NCI-H446 (cell line): ENCODE measurements at places on chromosomes 6 and 20.
A peak's percentile ranks its signal among the peaks of the same experiment; 100 is the strongest.

GRCh38 chr6:35850208-35850607 is 45.1 kb downstream of the LHFPL5 start:
- no peak for DNase-seq

DNA sequence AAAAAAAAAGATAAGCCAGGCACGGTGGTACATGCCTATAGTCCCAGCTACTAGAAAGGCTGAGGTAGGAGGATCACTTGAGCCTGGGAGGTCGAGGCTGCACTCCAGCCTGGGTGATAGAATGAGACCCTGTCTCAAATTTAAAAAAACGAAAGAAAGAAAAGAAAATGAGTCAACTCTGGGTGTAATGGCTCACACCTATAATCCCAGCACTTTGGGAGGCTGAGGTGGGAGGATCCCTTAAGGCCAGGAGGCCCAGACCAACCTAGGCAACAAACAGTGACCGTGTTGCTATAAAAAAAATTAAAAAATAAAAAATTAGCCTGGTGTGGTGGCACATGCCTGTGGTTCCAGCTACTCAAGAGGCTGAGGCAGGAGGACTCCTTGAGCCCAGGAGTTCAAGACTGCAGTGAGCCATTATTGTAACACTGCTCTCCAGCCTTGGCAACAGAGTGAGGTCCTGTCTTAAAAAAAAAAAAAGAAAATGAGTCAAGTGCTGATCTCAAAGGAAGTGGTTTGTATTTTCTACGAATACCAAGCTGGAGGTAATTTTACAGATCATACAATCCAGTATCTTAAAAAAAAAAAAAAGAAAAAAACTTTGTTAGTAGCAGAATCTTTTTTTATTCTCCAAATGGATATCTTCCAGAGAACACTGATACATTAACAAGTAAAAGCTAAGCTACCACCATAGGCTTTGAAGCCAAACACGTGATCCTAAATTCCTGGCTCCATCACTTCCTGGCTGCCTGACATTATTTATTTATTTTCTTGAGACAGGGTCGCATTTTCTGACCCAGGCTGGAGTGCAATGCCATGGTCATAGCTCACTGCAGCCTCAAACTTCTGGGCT is 5.7 kb downstream of the COMMD7 start:
- DNase-seq: no peak

- DNase-seq: peak; percentile 82
Measured at GRCh38 chr6:57013521-57013926, 33.0 kb upstream of the KIAA1586 start.

- peak; percentile 23 for DNase-seq
Measured at GRCh38 chr6:35327349-35328027, 14.9 kb upstream of the PPARD start.
